ENCODE measurements at places on chromosomes 4 and X.

DNA sequence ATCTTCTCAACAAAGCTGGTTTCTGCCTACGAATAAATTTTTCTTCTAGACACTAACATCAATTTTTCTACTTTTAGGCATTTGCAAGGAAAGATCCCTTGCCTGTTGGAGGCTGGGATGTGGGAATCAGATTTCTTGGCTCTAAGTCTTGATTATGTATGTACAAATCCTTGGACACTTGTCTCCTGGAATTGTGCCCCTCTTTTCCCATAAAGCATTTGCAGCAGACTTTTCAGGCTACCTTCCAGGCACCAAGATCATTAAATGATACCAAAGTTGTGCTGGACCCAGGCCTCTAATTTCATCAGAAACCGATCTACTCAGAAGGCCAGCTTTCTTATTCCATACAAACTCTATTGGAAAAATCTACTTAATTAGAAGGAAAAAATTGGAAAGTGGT, 339.5 kb upstream of the DIPK2B start:
- DNase-seq = no peak

GRCh38 chr4:4857809-4858508, 1.5 kb upstream of the MSX1 start:
- no peak for DNase-seq

GRCh38 chr4:76546327-76546726, 111.3 kb downstream of the SHROOM3 start:
- DNase-seq = no peak

- no peak for DNase-seq
Observed at GRCh38 chr4:76736414-76736813, 161.5 kb downstream of the SOWAHB start.

DNA sequence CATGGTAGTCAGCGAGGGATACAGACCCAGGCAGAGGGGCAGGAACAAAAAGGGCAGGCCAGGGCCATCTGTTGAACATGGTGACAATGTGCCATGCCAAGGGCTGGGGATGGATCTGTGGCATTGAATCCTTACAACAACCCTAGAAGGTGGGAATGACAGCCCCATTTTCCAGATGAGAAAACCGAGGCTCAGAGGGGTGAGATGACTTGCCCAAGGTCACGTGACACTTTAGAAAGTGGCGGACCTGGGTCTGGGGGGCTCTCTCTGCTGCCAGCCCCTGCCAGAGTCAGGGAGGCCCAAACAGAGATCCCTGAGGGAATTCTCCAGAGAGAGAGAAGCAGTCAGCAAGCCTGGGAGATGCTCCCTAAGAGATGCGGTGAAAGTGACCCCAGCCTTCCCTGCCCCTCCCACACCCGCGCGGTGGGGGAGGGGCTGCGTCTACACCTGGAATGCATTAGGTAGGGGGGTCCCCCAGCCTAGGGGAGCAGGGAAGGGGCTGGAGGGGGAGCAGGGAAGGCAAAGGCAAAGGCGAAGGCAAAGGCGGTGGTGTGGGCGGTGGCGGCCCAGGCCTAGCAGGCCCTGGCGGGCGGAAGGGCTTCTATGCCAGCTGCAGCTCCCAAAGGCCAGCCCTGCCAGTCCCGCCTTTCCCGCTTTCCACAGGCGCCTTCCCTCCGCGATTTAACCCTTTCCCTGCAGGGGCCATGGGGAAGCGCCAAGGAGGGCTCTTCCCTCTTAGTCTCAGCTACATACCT, 13.0 kb downstream of the FGD1 start:
- no peak for DNase-seq

GRCh38 chr4:145179281-145179860, 1.0 kb downstream of the OTUD4 start:
- peak; percentile 44 for DNase-seq

DNA sequence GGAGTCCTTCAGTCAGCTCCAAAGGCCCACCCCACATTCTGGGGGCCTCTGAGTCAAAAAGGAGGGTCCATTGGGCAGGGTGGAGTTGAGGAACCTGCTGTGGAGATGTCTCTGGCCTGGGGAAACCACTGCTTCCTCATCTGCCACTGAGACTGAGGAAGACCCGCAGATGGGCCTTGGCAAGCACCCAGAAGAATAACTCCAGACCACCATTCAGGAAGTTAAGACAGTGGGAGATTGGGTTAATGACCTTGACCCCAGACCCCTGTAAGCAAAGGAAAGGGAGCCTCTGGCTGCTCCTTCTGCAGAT, 8.1 kb upstream of the HSD17B10 start:
- DNase-seq = no peak

DNA sequence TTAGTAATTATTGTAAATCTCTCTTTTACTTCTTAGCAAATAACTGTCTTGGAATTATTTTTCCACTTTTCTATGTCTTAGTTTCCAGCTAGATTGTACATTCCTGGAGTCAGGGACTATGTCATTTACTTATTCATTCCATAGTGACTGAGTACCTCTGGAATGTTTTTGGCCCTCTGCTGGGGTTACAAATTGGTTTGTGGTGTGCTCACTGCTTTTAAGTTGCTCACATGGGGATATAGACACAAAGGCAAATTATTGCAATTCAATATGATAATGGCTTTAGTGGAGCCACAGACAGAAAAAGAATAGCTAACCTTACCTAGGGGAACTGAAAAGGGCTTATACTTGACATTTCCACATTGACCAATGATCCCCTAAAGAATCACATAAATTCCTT, 63.7 kb upstream of the PDGFRA start:
- no peak for DNase-seq

DNA sequence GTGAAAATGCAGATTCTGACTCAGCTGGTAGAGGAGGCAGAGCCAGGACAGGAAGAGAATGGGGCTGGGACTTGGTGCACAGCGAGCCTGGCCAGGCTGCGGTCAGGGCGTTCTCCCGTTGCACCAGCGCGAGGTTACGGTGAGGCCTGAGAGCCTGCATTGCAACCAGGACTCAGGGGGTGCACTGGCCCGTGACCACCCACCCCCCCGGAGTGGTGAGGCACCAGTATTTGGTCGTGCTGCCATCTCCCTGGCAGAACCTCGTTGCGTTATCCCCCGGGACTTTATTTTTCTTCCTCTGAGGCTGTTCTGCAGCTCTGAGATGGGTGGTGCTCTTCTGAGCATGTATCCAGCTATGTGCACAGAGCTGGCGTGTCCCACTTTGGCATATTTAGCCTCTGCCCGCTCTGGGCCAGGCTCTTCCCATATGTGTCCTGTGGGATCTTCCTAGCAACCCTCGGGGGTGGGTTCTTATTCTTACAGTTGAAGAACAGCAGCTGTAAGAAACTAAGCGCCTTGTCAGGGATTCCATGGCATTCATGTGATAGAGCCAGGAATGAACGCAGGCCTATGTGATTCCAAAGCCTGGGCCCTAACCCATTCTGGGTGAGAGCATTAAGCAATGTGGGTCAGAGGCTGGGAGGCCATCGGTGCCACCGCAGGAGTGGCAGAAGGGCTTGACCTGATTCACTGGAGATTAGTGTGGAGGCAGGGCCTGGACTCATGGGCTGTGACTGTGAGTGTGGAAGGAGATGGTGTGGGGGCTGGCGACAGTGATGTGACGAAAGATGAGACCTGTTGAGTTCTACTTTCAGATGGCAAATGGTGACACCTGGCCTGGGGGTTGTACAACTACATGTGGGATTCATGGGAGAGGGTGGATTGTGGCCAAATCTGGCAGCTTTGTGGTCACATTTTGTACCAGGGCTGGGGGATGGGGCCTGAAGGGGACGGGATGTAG, 3.1 kb downstream of the TADA2B start:
- no peak for DNase-seq

GRCh38 chrX:536616-537015, 94.0 kb upstream of the SHOX start:
- no peak for DNase-seq

DNA sequence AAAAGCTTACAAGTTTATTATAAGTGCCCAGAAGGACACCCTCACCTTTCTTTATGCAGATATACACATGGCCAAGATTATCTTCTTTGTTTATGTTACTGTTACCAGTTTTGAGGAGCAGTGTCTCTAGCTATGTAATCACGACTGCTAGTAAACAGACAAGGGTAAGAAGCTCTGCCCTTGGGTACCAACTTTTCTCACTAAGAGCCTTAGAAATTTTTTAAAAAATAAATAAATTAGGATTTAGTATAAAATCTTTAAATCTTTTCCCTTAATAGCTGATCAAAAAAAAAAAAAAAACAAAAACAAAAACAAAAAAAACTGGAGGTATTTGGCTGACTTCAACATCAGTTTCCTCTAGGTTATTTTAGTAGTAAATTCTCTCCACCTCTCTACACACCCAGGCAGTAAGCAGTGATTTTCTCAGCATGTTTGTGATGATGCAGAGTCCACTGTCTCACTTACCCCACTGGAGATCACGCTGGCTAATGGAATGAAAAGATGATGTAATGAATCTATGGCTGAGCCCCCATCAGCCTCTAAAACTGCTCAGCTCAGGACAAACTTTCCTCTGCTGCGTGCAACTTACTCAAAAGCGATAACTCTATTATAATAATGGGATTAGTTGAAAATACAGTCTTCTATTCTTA, 125.9 kb downstream of the FRYL start:
- no peak for DNase-seq

GRCh38 chr4:37138019-37138653, 106.4 kb upstream of the NWD2 start:
- DNase-seq = no peak

GRCh38 chr4:56440983-56441382, 4.9 kb downstream of the PAICS start:
- DNase-seq = no peak

- no peak for DNase-seq
Observed at GRCh38 chr4:16588651-16589050, 309.8 kb downstream of the LDB2 start.

- no peak for DNase-seq
Observed at GRCh38 chr4:135201081-135201480, 999.5 kb upstream of the PABPC4L start.

GRCh38 chr4:5757091-5757490, 46.1 kb downstream of the EVC start:
- no peak for DNase-seq

DNA sequence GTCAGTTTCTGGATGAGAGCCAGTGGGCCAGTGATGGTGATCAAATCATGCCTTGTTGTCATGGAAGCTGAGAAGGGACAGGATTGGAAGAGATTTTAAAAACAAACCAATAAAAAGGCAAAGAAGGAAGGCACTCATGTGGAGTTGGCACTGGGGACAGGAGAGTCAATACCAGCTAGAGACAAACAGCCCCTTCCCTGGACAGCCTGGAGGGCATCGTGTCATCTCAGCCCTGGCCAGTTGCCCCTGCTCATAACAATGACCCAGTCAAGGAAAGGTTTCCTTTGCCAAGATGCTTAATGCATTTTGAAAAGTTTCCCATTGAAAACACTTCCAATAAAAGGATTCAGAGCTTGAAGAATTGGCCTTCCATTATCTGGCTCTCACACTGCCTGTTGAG, 55.5 kb downstream of the SCML1 start:
- DNase-seq = no peak

GRCh38 chrX:39609941-39610340, 487.8 kb downstream of the BCOR start:
- DNase-seq = no peak

- DNase-seq = no peak
Observed at GRCh38 chr4:55768291-55768690, 51.3 kb upstream of the EXOC1L start.

DNA sequence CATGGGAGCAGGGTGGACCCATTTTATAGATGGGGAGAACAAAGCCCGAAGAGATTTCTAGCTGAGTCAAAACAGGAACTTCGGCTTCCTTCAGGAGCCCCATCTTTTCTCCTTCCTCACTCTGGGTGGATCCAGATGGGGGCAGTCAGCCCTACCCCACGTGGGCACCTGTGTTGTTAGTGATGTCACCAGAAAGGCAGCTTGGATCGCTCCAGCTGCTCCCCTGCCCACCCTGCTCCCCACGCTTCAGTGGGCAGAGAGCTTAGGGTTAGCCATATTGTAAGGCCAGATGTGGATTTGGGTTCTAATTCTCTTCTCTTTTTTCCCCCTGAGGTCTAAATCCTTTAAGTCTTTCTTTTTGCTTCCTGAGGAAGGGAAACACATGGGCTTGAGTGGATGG, 132.3 kb upstream of the PJA1 start:
- DNase-seq = no peak

Data from bone marrow (tissue), 2 donors.